Small intestine (tissue), 16 donors: ENCODE measurements at places on chromosomes 2 and 18.

- DNase-seq = no peak
Observed at GRCh38 chr2:224417361-224417729, 15.4 kb upstream of the FAM124B start.

- no peak for DNase-seq
Observed at GRCh38 chr18:12041561-12041960, 52.1 kb upstream of the ANKRD62 start.

GRCh38 chr2:54212456-54212855 is 43.6 kb downstream of the TSPYL6 start:
- no peak for DNase-seq

- no peak for DNase-seq
Observed at GRCh38 chr2:182715121-182715891, 751 bp upstream of the DNAJC10 start.

DNA sequence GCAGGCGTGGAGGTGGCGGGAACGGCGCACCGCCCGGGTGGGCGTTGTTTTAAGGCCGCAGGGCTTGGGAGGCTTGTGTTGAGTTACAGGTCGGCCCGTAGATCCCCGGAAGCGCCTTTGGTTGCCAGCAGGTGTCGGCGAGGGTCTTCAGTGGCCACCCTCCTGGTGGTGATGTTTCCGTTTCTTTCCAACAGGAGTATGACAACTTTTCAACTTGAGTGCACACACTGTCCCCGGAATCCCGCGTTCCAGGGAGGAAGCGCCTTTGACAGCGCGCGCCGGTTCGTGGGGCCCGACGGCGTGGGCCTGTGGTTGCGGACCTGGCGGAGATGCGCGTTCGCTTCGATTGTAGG is 1.0 kb upstream of the HDAC4 start:
- DNase-seq = no peak

DNA sequence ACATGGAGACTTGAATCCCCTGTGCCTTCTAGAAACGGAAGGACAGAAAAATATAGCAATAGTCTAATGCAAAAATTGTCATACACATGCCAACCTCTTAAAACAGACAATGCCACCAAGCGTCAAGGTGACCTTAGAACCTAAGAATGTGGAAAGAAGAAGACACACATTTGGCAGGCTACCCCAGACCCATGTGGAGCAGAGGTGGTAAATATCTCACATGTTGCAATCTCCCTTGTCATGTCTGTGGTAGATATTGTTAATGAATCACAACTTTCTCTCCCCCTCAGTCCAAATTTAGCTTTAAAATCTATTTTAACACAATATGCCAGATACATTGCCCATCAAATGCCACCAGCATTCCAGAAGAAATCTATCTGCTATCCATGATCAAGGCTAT is 137.4 kb downstream of the HNMT start:
- DNase-seq = no peak

- peak; percentile 55 for DNase-seq
Observed at GRCh38 chr2:61471905-61472805, 1.3 kb upstream of the USP34 start.

DNA sequence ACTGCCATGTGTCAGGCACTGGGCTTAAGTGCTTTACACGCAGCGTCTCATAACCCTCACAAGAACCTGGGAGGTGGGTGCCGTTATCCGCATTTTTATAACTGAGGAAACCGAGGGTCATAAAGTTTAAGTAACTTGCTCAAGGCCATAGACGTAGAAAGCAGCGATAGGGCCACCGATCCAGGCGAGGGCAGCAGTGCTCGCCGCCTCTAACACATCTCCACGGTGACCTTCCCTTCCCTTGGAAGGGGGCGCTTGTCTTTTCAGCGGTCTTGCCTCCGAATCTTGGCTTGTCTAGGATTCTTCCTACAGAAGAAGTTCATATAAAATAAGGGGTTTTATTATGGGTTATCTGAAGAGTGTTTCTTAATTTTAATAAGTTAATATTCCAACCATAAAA is 186.6 kb downstream of the GBX2 start:
- no peak for DNase-seq

DNA sequence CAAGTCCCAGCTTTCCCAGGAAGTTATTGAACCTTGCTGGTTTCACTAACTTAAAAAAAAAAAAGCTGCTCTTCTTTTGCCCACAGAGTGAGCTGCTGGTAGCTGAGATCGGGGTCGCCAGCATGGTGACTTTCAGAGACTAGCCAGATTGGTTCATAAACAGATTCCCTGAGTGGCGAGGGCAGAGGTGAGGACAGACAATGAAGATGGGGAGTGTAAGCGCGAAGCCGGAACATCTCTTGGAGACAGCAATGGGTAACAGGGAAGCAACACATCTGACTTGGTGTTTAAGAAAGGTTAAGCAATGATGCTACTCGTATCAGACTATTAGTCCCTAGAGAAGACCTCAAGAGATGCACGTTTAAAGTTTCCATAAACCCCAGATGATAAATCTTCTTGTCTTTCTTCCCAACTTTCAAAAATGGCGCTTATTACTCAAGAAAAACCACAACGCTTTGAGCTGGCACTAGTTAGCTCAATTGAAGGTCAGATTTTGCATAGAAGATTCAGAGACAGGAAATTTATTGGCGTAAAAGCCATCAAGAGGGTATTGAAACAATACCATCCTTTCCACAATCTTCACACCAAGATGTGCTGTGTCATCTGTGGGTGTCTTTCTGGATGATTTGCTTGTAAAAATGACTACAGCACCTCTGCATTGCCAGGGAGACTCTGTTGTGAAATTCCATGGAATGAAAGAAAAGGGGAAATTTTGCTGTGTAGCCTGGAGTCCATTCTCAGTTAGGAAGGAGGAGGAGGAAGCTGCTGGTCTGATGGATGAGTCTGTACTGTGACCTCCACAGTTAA is 193.1 kb upstream of the CXCR4 start:
- no peak for DNase-seq

DNA sequence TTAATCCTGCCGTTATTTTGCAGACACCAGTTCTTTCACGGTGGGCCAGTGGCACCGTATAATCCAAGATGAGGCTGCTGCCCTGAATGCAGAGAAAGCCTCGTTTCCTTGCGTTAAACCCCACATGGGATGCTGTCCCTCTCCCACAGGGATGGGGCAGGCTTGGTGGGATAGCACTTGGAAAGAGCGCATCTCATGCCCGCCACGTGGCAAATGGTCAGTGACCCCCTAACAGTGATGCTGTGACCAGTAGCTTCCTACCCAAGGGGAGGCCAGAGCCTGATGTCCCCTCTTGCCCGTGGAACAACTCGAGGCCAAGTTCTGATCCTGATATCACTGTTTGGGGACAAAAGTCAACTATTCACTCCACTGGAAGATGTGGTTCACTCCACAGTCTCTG is 73.3 kb downstream of the RHOB start:
- DNase-seq = no peak

GRCh38 chr18:28728891-28729290 is 552.0 kb upstream of the CDH2 start:
- no peak for DNase-seq

DNA sequence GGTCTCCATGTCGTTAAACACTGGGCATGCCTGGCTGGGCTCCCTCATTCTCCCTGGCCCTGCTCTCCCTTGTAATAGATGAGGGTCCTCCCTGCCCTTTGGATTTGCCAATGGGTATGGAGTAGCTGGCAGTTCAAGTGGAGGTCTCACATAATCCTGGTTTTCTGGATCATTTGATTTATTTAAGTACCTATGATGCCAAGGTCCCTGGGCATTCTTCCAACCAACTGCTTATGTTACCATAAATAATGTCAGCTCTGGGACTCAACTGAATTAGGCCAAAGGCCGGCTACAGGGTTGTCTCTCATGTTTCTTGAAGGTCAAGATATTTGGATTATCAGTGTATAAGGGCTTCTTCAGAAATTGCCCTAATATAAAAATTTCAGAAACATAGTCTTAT is 104.9 kb upstream of the LYPD6 start:
- DNase-seq = no peak

- no peak for DNase-seq
Observed at GRCh38 chr2:72846171-72847095, 20.6 kb upstream of the EXOC6B start.

DNA sequence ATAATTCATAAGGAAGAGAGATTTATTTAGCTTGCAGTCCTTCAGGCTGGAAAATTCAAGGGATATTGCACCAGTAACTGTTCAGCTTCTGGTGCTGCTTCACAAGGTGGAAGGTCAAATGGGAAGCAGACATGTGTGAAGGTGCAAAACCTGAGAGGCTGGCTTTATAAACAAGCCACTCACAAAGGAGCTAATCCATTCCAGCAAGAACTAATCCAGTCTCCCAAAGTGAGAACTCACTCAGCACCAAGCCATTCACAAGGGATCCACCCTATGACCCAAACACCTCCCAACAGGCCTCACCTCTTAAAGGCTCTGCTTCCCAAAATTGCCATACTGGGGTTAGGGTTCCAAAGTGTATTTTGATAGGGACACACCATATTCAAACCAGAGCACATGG is 1018.4 kb upstream of the ACVR2A start:
- DNase-seq = no peak
